ENCODE measurements at places on chromosomes 2 and 18. TPM values are rescaled to one million over a fixed set of nuclear protein-coding genes. Genes with fewer than 3 reads are reported as not detected.

Gene REG3A
- total RNA-seq: not detected

Gene MBD2
- total RNA-seq: 44.4 TPM

Gene CGREF1
- 8.1 TPM for total RNA-seq

Gene SERPINB11
- total RNA-seq: not detected

Gene TMEM17
- total RNA-seq: 4.8 TPM

Gene PTH2R
- total RNA-seq: not detected

Gene INPP5D
- total RNA-seq: 0.70 TPM

Gene EN1
- 0.83 TPM for total RNA-seq

Gene ZEB2
- total RNA-seq: 9.8 TPM

Gene NT5DC4
- total RNA-seq: not detected

Gene IL1RL1
- 1.3 TPM for total RNA-seq

Gene MAP2
- 1.2 TPM for total RNA-seq

Gene PCARE
- total RNA-seq: not detected

Gene CFAP221
- total RNA-seq: 0.22 TPM

Gene TM4SF20
- total RNA-seq: 8.7 TPM

Gene DLX2
- 0.63 TPM for total RNA-seq

Gene MATN3
- total RNA-seq: 15.5 TPM

Gene CHN1
- total RNA-seq: 21.5 TPM

Gene UGT1A5
- not detected for total RNA-seq

Gene COA5
- 20.4 TPM for total RNA-seq

Gene CNTNAP5
- total RNA-seq: not detected

Gene FAM237A
- not detected for total RNA-seq

Gene TUBA3E
- total RNA-seq: 6.3 TPM

Gene ADCYAP1
- not detected for total RNA-seq

Gene CHRND
- 0.09 TPM for total RNA-seq

Gene RMND5A
- 37.5 TPM for total RNA-seq

Gene KCNK3
- total RNA-seq: 0.86 TPM

Gene PLCL1
- 0.02 TPM for total RNA-seq

Gene HOXD3
- total RNA-seq: not detected

Gene RSAD2
- 0.19 TPM for total RNA-seq

Gene OSBPL1A
- total RNA-seq: 20.0 TPM

Gene OR6B2
- total RNA-seq: not detected

Gene FER1L5
- not detected for total RNA-seq

Gene RASGRP3
- 0.81 TPM for total RNA-seq

Gene PIGN
- total RNA-seq: 10.2 TPM

Gene SLC66A3
- total RNA-seq: 27.8 TPM

Gene PSD4
- 14.8 TPM for total RNA-seq

Gene CD226
- 0.15 TPM for total RNA-seq

Gene PID1
- total RNA-seq: 4.3 TPM

Gene TSPYL6
- not detected for total RNA-seq

Gene AP1S3
- 38.7 TPM for total RNA-seq

Gene LOXHD1
- not detected for total RNA-seq

Gene VIT
- not detected for total RNA-seq

Gene BIN1
- total RNA-seq: 35.7 TPM

Gene SCYGR4
- total RNA-seq: not detected

Gene NXPH2
- not detected for total RNA-seq

Gene TBR1
- total RNA-seq: 0.01 TPM
